AML-193 (cell line): ENCODE measurements at places on chromosomes 11 and 22.
A peak's percentile ranks its signal among the peaks of the same experiment; 100 is the strongest.

DNA sequence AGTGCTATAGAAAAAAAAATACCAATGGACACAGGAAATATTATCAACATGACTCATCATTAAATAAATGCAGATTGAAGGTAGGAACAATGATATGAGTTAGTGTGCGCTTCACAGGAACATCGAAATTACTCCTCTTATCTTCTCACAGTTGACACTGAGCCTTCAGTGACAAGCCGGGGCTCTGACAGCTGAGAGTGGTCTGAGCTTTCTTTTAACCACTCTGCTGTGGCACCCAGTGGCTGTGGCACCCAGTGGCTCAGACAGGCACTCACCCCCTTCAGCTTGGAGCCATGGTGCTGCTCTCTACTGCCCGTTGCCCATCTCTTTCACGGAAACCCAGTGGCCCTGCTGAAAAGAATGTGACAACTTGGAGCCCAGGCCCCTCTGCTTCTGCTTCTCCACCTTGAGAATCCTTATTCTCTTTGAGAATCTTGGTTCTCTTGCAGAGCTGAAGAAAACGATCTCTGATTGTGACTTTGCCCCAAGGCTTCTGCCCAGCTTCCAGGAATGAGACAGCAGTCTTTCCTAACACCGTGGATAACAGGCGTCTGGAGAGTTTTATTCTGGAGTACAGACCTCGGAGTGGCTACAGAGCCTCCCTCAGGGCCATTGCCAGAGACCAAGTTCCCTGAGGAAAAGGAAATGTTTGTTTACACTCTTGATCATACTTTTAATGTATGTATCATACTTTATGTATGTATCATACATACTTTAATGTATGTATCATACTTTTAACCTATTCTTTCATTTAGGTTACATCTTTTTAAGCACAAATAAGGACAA is 37.1 kb upstream of the OR8B8 start:
- no peak for DNase-seq

DNA sequence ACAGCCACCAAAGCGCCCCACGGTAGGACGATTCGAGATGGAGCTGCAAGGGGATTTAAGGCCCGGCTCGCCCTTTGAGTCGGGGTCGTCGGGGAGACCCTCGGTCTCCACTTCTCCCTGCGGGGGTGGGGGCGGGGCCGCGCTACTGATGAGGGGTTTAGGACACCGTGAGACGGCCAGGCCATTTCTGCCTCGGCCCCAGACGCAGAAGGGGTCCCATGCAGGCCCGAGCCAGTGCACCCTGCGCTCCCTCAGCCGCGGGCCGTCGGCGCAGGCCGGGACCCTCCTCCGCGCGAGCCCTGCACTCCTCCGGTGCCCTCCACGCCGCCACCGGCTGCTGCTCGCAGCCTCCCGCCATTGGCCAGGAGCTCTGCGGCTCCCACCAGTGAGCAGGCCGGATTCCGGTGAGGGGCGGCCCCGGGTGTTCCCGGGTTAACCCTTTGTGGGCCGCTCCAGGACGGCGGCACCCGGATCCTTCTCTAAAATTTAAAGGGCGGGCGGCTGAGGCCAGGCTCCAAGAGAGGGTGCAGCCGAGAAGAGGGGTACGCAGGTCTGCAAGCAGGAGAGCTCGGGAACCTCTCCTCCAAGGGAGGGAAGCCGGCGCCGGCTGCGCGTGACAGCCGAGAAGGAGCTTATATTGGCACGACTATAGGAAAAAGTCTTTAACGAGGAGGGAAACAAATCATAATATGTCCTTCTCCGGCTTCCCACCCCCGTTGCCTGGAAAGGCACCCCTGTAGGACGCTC is 18.0 kb downstream of the CREB3L1 start:
- peak; percentile 34 for DNase-seq

GRCh38 chr11:124445646-124446150 is at the start of gene OR8B8:
Gene OR8B8, minus strand, starts transcription at chr11:124445696. Its CDS starts 4,611 bp downstream, at chr11:124441085.
- no peak for DNase-seq

- no peak for DNase-seq
Observed at GRCh38 chr11:134248910-134249480, 4.2 kb downstream of the THYN1 start.

- no peak for DNase-seq
Observed at GRCh38 chr11:114140826-114141225, 81.3 kb downstream of the ZBTB16 start.

GRCh38 chr11:126499131-126499752 is 143.8 kb downstream of the ST3GAL4 start:
- DNase-seq, result no peak

DNA sequence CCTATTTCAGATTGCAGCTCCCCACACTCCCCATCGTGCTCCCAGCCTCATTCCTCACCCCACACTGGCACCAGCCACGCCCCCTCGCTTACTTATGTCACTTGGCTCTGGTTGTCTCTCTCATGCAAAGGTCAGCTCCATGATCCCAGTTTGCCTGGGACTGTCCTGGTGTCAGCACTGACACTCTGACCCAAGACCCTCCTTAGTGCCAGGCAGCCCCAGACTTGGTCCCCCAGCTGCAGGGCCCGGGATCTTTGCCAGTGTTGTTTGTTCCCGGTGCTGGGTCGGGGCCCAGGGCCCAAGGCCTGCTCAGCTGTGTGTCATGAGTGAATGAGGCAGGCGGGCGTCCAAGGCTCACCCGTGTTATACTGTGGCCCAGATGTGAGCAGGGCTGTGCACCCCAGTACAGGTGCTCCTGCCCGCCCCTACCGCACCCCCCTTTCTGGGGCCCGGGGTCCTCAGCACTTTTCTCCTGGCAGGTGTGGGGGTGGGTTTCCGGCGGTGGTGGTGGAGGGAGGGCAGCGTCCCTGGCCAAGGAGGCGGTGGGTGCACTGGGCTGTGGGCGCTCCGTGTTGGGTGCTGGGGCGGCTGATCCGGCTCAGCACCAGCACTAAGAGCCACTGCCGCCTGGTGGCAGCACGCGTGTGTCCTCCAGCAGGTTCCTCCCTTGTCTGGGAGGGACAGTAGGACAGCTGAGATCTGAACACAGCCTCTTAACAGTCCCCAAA is 19.5 kb downstream of the IL17REL start:
- peak; percentile 52 for DNase-seq

- no peak for DNase-seq
Observed at GRCh38 chr11:69644071-69644961, 3.4 kb downstream of the CCND1 start.

GRCh38 chr11:72036687-72037086 is 38.0 kb downstream of the IL18BP start:
- DNase-seq, result no peak

DNA sequence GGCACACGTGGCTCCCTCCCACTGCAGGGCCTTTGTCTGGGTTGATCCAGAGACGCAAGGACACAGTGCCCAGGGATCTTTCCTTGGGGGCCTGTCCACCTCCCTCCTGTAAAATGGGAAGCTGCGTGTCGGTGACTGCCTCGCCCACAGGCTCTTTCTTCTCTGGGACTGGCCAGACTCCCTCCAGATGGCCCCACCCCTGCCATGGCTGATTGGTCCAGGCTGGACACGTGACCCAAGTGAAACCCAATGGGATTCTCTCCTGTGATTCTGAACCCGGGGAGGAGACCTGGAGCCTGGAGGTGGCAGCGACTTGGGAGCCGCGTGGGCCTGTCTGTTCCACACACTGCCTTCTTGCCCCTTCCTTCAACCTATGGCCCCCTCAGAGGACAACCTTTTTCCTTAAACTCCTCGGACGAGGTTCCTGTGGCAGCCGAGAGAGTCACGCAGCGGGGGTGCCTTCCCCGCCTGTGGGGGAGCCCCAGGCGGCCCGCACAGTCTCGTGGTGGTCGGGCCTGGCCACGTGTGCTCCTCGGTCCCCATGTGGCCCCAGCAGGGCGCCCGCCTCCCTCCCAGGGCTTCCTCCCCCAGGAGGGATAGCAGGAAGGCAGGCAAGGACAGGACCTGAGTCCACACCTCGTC is 12.4 kb upstream of the MPPED1 start:
- no peak for DNase-seq

DNA sequence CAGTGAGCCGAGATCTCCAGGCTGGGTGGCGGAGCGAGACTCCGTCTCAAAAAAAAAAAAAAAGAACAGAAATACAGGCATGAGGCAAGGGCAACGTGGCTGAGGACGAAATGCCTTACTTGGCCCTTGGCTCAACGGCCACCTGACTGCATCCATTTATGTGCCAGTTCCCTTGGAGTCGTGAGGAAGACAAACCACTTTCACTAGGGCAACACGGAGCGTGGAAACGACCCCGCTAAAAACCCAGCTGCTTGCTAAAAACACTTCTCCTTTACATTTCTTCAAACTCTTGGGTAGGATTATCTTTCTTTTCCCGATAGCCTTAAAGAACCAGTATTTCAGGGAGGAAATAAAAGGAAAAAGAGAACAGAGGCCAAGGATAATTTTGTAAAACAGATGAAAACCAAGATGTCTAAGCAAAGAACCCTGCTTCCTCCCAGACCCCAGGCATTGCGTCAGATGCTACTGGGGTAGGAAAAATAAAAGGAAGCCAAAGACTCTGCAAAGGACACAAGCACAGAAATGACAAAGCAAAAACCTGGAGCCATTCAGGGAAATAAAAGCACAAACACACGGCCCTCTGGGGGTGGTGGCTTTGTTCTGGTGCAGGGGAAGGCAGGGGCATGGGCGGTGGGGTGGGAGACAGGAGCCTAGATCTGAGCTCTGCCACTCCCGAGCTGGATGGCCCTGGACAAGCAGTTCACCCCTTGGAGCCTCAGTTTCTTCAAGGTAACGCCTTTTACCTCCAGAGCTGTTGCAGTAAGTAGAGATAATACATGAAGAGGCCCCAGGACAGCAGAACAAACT is 37.0 kb downstream of the PC start:
- DNase-seq, result peak; percentile 56

DNA sequence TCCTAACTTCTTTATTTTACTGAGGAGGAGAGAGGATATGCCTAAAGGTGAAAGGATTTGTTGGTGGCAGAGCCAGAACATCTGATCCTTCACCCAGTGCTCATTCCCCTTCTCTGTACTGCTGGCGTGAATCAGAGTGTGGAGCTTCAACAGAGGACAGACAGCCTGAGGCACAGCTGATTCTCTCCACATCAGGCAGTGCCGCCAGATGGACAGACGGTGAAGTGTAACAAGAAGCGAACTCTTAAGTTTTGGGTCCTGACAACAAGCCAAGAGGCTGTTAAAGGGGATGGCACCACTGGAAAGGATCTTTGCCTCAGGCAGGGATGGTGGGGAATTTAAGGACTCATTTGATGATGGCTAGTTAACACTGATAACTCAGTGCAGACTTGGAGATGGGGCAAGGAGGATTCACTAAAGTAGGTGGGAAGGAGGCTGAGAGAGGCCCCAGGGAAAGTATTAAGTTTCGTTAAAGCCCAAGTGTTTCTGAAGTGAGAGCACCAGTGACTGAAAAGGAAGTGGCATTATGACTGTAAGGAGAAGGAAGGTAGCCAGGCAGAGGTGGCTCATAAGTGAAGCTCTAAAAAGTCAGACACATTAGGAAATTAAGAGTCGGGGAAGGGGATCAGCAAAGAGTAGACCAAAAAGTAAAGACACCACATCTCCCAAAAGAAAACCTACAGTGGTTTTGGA is 81.3 kb downstream of the CLPB start:
- no peak for DNase-seq

DNA sequence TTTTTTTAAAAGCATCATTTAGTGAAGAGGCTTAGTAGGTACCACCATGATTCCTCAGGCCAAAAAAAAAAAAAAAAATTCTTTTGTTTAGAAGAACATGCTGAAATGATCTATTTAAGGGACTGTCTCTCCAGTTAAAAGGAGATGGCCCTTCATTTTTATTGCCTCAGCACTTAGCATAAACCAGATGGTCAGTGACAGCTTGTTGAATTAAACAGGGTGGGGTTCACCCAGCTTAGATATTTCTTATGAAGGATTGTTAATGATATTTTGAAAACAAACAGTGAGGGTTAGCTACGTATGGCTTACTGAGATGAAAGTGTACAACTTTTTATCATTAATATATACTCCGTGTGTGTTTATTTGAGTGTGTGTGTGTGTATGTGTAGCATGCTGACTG is 203.7 kb downstream of the FAM181B start:
- no peak for DNase-seq

- no peak for DNase-seq
Observed at GRCh38 chr22:25397616-25398015, 166.9 kb upstream of the GRK3 start.

- no peak for DNase-seq
Observed at GRCh38 chr11:111735262-111736116, 30.7 kb downstream of the PPP2R1B start.

DNA sequence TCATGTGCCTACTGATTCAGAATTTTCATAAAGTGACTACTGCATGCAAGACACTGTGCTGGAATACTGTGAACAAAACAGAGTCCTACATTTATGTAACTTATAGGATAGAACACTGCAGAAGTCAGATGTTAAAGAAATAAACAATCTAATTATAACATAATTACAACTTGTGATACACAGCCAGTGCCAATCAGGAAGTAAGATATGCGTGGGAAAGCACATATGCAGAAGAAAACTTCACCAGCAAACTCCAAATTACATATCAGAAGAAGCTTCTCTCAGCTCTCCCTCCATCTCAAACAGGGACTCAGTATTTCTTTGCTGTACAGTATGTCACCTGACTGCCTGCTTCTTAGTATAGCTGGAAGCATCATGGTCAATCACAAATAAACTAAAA is 37.4 kb downstream of the PAK1 start:
- no peak for DNase-seq

DNA sequence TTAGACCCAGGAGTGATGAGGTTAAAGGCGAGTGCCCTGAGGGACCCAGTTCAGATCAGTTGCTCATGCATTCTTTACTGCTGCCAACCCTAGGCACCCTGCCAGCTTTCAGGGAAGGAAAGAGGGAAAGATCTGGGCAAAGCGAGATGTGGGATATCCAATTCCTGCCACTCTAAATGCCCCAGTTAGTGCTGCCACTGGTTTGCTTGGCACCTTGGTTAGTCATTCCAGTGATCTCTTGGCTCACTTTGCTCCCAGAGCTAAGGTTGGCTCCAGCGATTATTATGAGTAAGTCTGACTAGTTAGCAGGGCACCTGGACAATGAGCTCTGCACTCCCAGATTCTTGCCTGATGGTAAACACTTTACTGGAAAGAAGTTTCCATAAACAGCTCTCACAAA is 85.0 kb downstream of the INSC start:
- DNase-seq, result no peak

- DNase-seq, result no peak
Observed at GRCh38 chr11:124109377-124109776, 5.9 kb upstream of the VWA5A start.

GRCh38 chr22:23497016-23497885 is 82.8 kb downstream of the IGLL1 start:
- DNase-seq, result no peak

DNA sequence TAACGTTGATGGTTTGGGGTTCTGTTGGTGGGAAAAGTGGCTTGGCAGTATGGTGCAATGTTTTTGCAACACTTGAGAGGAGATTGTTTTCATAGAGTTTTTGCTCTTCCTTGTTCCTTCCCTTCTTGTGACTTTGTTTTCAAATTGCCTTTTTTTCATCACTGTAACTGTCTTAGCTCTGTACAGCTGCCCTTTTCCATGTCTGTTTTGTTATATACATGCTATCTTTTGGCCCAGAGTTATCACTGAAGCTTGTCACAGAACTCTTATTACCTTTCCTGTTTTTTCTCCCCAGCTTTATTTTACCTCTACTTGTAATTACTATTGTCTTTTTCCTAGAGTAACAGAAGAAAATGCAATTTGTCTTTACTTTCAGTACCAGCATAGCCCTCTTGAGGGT is 154.1 kb downstream of the DDX10 start:
- DNase-seq, result peak; percentile 19

GRCh38 chr11:96306933-96307775 is 35.8 kb downstream of the MAML2 start:
- no peak for DNase-seq
